ENCODE measurements at places on chromosomes 1 and 21. TPM values are rescaled to one million over a fixed set of nuclear protein-coding genes. Genes with fewer than 3 reads are reported as not detected.

DNA sequence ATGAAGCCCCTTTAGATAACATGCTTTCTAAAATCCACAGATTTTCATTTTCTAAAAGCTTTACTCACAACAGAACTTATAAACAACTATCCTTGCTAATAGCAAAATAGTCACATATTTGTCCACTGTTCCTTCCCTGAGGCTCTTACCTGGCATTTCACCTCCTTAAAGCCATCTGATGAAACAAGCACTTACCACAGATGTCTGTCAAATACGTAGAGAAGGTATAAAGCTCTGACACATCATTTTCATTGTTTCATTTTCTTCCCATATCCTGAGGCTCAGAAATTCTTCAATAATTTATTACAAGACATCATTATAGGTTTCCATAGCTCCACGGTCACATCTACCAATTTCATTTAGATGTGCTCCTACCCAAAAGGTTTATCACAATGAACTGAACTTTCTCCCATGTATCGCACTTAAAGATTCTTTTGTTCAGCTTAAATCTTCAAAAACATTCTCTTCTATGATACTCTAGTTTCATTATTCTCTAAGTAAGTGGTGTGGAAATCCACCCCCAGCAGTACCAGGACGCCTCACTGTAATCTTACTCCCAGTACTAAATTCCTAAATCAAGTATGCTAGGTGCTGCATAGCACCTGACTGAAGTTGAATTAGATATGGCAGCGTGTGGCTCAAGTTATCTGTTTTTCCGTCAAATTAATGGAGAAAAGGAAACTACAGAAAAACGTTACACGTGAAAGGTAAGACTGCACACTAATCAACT lies 569.6 kb downstream of the SMYD3 start:
- no peak for DNase-seq

DNA sequence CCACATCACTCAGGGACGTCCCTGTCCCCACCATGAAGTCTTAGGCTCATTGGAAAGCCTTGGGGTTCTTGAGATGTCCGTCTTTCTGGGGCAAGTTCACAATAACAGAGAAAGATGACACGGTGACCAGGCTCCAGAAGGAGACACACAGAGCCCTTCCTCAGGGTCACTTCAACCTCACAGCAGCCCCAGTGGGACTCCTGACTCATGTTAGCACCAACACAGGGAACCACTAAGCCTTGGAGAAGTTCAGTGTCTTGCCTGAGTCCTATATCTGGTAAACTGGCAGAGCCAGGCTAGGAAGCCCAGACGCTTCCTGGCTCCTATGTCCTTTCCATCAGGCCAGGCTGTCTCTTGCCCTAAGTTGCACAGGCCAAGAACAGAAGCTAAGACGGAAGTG lies 199.1 kb downstream of the HIVEP3 start:
- no peak for DNase-seq

USH2A gene
- total RNA-seq, result not detected

- no peak for DNase-seq
These were observed 390.4 kb downstream of the NTNG1 start for GRCh38 chr1:107531065-107531908.

FCER1G gene
- total RNA-seq, result 86.4 TPM

SYPL2 gene
- total RNA-seq, result 2.1 TPM

WNT9A gene
- 8.6 TPM for total RNA-seq

DNA sequence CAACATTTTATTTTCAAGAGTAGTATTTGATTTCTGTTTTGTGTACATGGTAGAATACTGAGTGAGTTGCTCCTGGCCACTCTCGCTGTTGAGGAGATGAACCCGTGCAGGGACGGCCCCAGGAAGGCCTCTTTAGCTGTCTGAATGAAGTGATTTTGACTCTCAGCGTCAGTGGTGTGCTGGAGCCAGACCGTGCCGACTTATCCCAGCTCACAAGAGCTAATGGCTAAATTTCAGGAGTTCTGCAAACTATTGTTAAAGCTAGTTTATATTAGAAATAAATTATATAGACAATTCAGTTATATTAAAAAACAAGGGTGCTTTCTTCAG lies 111.2 kb upstream of the KIF26B start:
- no peak for DNase-seq

- DNase-seq, result no peak
These were observed 14.4 kb upstream of the DEPDC1 start for GRCh38 chr1:68511254-68511653.

DNA sequence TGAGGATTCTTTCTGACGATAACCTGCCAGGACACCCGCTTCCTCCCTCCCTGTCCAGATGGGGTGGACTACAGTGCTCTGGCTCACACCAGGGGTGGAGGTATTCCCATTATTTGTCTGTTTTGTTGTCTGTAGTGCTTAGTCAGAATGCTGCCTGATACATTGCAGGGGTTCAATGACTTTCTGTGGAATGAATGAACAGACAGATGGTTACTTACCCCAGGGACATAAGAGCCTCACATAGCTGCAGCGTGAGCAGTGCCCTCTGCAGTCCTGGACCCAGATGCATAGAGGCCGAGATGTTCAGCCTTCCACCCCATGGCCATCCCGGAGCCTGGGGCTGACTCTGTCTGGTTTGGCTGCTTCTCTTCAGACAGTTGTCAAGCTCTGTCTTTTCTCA lies 13.0 kb upstream of the F3 start:
- no peak for DNase-seq

SLC44A3 gene
- total RNA-seq, result 2.3 TPM

DNA sequence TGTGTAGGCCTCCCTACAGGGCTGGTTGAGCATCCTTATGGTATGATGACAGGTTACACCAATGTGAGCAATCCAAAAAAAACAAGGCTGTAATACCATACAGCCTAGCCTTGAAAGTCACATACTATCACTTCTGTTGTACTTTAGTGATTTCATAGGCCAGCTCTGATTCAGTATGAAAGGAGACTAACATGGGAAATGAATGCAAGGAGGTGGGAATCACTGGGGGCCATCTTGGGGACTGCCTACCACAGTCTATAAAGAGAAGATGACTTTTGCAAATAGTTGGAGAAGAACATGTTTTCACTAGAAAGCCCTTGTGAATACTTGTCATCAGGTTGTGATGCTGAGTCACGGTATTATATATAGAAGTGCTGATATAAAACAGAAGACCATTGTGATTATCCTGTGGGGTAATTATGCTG lies 270.7 kb downstream of the S1PR1 start:
- DNase-seq, result no peak

DNA sequence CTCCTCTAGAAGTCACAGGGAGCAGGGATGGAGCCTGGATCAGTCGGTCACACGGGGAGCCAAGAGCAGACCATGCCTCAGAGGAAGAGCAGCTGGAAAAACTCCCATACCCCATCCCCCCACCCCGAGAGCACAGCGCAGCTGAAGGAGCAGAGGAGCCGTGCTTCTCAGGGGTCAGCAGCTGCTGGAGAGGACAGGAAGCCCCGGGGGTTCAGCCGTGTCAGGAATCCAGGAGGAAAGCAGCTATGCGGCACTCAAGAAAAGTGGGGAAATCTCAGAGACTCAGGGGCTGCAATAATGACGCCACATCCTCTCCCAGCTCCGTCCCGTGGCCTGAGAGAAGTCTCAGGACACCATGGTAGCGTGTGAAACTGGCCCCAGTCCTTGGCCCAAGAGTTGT lies 102.3 kb downstream of the NPHP4 start:
- DNase-seq, result no peak

DNA sequence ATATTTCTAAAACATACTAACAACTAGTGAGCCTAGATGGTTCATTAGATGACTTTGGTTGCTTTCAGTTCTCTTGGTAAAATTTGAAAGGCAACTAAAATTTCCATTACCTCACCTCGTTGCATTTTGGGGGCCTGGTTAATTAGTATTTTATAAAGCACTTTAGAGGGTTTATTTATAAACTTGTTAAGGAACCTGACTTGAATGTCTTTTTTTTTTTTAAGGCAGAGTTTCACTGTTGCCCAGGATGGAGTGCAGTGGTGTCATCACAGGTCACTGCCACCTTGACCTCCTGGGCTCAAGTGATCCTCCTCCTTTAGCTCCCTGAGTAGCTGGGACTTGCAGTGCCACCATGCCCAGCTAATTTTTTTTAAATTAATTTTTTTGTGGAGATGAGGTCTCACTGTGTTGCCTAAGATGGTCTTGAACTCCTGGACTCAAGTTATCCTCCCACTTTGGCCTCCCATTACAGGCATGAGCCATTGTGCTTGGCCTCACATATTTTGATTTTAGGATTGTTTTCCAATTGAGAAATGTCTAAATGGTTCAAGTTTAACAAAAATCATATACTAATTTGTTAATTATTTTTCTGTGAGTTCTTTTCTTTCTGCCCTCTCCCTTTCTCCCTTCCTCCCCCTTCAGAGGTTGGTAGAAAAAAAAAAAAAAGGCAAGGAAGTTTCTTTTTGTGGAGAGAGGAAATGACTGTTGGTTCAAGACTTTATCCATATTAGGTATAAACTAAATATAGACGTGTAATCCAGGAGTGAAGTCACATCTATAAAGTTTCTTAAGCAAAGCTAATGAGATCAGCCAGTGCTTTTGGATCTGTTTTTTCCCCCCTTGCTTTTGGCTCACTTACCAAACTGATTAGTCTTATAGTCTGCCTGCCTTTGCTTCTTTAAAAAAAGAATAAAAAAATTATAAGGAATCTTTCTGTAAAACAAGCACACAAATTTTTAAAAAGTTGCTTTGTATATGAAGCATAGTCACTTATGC lies 24.7 kb downstream of the CLIC4 start:
- DNase-seq, result no peak

EPHB2 gene
- total RNA-seq, result 2.5 TPM

DNA sequence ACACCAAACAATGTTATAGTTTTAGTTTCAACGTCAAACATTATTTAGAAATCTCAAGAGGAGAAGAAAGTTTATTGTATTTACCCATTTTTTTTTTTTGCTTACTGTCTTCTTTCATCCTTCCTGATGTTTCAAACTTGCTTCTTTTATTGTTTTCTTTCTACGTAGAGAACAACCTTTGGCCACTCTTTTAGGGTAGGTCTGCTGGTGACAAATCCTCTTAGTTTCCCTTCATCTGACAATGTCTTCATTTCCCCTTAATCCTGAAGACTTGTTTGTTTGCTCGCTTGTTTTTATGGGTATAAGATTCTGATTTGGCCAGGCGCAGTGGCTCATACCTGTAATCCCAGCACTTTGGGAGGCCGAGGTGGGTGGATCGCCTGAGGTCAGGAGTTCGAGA lies 89.1 kb downstream of the RHOU start:
- no peak for DNase-seq

- DNase-seq, result no peak
These were observed 382.3 kb downstream of the HHIPL2 start for GRCh38 chr1:222165629-222166028.

- peak; percentile 19 for DNase-seq
These were observed 121.0 kb upstream of the IRF2BP2 start for GRCh38 chr1:234730770-234731568.

DPT gene
- 335 TPM for total RNA-seq

DNA sequence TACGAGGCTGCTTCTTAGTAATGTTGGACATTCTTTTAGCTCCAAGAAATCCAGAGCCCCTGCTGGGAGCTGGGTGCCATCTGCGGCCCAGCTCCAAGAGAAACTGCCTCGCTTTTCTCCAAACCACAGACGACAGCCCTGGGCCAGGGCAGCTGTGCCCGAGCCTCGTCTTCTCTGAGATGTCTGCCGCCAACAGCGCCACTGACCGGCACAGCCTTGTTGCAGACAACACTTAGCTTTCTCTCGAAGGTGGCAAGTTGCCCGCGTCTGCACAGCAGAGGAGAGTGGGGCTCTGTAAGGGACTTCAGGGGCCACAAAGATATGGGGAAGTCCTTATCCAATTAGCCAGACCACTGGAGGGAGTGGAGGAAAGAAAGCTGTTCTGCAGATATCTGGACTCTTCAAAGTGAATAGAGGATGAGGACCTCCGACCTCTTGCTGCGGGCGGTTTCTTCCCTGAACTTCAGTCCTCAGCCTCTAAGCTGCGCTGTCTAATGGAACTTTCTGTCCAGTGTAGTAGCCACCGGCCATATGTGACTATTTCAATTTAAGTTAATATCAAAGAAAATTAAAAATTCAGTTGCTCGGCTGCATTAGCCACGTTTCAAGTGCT lies 63.9 kb upstream of the DISP3 start:
- no peak for DNase-seq

GRCh38 chr1:148315071-148315811 lies 163.2 kb upstream of the NBPF11 start:
- no peak for DNase-seq

DNA sequence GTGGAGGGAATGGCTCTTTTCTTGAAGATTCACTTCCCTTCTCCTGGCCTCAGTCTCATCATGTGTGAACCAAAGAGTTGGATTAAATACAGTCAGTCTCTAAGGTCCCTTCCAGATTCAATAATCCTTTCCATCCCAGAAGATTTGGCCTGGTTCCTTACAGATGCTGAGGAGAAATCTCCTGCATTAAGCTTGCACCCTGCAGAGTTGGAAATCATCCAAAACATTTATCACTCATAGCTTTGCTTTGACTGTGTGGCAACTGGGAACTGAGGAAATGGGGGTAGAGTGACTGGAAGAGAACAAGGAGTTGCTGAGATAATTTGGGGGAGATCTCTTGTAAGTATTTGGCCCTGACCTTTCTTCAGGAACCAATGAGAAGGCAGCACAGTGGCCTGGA lies 220.5 kb upstream of the SGIP1 start:
- no peak for DNase-seq

CCT3 gene
- 161 TPM for total RNA-seq

DNA sequence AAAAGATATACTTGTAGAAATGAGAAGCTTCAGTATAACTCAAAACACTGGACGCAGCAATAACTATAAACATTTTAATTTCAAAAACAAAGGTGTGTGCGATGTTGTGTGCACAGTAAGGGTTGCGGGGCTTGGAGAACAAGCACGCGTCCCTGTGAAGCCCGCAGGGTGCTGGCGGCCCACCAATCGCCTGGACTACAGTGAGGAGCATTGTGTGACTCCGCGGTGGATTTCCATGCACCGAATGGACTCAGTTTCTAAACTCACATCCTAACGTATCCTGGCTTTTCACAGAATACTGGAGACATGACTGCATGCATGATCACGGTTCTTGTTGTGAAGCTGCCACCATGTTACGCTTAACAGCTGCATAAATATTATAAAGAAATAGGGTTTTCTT lies 33.0 kb downstream of the NTPCR start:
- DNase-seq, result no peak

DNA sequence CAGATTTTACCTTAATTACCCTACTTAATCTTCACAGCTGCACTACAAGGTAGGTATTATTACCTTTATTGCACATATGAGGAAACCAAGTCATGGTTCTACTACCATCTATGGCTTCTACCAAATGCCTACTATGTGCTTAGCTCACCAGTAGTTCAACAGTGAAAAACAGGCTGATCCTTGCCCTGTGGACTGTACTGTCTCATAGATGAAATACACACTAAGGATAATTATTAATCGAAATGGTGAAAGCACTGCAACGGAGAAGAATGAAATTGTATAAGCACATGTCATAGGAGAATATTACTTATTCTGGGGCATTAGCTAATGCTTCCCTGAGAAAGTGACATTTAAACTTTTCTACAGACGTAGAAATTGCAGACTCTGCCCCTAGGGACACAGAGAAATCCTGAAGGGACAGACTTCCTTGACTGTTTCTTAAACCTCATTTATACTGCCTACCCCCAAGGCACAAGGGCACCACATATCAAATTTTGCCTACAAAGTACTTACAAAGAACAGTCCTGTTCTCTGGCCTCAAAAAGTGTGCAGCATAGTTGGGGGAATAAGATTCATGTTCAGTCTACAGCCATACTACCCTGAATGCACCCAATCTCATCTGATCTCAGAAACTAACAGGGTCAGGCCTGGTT lies 148.4 kb upstream of the ZC3H11B start:
- no peak for DNase-seq

PDC gene
- total RNA-seq, result not detected

NUP133 gene
- 23.7 TPM for total RNA-seq

DPYD gene
- total RNA-seq, result 40.2 TPM

GRCh38 chr1:204113896-204114295 lies 37.9 kb downstream of the ETNK2 start:
- DNase-seq, result no peak
